ENCODE measurements at places on chromosomes 16 and 17.

DNA sequence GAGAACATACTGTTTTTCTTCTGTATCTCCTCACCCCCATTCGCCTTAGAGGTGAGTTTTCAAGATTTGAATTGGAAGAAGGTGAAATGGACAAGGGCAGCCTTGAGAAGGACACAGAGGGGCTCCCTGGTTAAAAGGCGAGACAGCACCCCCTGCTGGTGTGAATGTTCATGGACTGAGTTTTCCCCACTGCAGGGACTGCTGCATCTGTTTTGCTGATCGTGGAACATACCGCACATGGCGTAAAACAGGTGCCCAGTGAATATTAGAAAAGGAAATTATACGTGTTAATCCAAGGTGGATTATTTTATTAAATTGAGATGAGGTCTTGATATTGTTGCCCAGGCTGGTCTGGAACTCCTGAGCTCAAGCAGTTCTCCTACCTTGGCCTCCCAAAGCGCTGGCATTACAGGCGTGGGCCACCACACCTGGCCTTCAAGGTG is 54.5 kb downstream of the NDE1 start:
- DNase-seq = peak; percentile 76

GRCh38 chr16:74718140-74718539 is 17.5 kb upstream of the MLKL start:
- DNase-seq = no peak

GRCh38 chr17:29190039-29190438 is 9.8 kb upstream of the MYO18A start:
- no peak for DNase-seq

DNA sequence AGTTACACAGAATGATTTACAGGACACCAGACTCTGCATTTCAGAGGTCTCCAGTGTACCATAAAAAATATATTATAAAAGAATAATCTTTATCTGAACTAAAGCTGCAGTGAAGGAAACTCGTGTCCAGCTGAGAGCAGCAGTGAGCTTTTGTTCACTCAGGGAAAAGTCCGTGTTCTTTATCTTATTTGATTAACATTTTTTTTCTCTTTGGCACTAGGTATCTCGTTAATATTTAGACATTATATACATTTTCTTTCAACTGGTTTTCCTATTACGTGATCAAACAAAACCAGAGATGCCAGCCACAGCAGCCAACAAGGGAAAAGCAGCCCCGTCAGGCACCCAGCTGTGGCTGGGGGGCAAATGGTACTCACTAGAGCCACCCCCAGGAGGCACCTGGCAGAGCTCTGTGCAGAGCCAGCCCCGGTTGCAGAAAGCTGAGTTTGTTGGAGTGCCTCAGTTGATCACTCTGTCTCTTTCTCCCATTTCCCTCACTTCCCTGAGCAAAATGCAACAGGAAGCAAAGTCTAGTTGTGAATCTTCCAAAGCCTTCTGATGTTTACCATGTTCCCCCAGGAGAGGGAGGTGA is 1.1 kb upstream of the HS3ST4 start:
- DNase-seq = no peak

- no peak for DNase-seq
These were observed 22.1 kb upstream of the KDM8 start for GRCh38 chr16:27181019-27181790.

DNA sequence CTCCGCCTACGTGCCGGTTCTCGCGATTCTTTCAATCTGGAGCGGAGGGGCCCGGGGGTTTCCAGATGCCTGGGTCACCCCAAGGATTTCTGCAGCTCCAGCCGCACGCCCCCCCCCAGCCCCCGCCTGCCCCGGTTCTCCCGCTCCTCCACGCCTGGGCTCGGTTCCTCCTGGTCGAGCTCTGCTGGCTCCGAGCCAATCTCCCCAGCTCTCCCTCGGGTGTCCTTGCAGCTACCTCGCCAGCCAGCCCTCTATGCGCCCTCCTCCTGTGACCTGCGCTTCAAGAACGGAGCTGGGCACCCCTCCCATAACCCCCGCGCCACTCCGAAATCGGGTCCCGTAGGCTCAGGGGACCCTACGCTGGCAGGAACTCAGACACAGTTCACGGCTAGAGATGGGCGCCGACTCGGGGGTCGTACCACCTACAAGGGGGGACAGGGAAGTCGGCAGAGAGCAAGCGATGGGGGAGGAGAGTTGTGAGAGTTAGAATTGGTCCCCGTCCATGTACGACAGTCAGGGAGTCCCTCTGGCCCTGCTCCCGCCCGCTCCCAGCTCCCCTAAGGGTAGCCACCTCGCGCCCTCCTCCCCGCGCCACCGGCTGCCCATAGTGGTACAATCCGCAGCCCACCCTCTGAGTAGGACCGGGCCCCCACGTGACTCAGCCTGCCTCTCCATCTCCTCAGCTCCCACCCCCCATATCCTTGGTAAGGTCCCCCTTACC is 961 bp downstream of the FGF11 start:
- DNase-seq = peak; percentile 75

DNA sequence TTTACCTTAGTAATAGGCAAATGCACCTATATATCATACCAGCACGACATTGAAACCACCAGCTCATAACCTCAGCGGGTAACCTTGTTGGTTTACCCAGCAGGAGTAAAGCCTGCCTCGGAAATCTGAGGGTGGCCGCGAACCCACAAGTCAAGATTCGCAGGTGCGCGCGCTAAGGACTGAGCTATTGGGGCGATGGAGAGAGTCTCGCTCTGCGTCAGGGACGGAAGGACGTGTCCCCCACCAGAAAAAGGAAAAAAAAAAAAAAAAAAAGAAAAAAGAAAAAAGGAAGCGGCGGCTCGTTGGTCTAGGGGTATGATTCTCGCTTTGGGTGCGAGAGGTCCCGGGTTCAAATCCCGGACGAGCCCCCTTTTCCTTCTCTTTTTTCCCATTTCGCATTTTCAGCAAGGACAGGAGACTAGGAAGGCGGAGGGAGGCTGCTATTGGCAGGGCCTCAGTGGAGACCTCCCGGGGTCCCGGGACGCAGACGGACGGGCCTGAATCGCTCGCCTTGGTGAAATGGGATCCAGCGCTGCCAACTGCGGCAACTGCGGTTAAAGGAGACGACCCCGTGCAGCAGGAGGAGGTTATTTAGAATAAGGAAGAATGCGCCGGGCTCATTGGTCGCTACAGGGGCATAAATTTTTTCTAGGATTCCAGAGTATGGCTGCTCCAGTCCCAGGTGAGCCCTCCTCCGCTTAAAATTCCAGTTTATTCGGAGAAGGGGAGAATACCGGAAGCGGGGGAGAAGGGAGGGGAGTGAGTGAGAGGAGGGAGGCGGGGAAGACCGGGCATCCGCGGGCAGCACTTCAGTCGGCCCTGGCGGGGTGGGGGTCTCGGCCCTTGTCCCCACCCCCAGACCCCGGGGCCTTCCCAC is at the start of gene OR1F1:
Gene OR1F1, plus strand, starts transcription at position 407 of the 877 bp plus-strand sequence.
- peak; percentile 45 for DNase-seq

DNA sequence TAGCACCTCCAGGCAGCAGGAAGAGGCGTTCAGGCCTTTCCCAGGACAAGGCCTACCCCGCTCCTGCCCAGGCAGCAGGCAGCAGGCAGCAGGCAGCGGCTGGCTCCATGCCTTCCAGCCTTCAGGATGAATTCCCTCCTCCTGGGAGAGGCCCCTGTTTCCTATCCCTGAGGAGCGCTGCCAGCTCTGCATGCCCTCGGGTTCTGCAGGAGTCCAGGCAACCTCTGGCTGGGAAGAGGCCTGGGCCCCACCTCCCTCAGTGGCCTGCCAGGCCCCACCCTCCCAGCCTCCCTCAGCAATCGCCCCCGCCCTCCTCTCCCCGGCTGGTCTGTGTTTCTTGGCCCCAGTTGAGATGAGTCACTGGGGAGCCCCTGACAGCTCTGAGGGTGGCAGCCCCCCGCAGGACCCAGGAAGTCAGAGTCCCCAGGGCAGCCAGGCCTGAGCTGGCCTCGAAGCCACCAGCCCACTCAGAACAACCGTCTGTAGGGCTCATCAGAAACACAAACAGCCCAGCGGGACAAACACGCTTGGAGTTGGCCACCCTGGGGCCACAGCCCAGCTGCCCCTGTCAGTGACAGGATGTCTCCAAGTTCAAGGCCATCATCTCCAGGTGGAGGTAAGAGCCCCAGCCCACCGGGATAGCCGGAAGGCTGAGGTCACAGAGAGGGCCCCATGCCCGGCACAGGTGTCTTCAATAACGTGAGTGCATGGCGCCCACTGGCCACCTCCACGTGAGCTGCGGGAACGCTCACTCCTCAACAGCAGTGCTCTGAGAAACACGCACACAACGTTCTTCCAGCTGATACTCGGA is 39.5 kb upstream of the CIBAR2 start:
- peak; percentile 91 for DNase-seq

DNA sequence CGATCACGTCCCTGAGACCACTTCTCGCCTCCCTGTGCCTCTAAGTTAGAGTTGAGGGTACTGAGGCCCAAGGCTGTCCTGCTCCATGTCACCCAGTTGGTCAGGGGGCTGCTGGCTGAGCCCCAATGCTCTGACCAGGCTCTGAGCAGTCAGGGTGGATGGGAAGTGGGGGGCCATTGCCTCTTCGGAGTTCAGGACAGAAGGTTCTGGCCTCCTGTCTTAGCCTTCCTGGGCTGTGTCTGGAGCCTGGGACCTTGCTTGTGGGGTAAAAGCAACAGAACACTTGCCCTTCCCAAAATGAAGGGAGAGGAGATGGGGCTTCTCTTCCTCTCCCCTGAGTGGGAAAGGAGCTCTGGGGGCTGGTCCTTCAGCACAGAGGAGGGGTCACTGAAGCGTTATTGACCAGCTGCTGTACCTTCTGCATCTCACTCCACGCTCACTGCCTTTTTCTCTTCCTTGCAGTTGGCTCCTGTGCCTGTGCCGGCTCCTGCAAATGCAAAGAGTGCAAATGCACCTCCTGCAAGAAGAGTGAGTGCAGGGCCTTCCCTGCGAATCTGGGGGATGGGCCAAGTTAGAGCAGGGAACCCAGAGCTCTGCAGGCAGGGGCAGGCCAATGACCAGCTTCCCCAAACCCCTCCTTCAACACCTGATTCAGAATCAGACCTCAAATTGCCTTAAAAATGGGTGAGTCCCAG is 580 bp downstream of the MT1X start:
- DNase-seq = no peak

Data from myocyte (in vitro differentiated cells).